H7 (cell line): ENCODE measurements at places on chromosomes 2 and 18. TPM values are rescaled to one million over a fixed set of nuclear protein-coding genes. Genes with fewer than 3 reads are reported as not detected.

The ABCB11 gene
- 0.66 TPM in 1 of 2 replicates, not detected in the other for total RNA-seq

The GPR45 gene
- total RNA-seq: 0.15 TPM in 1 of 2 replicates, not detected in the other

The EN1 gene
- total RNA-seq: not detected in 2 replicates

The FAHD2B gene
- total RNA-seq: 25.5 and 33.0 TPM in 2 replicates

The CCDC85A gene
- 0.04 and 0.14 TPM in 2 replicates for total RNA-seq

The HOXD12 gene
- not detected in 2 replicates for total RNA-seq

The BMP10 gene
- total RNA-seq: not detected in 2 replicates

The ZNF396 gene
- total RNA-seq: 1.4 and 2.0 TPM in 2 replicates

The GNLY gene
- not detected in 2 replicates for total RNA-seq

The TUBB8B gene
- 0.11 and 0.17 TPM in 2 replicates for total RNA-seq

The CCDC195 gene
- total RNA-seq: not detected in 2 replicates

The DSG3 gene
- not detected in 2 replicates for total RNA-seq

The KIF5C gene
- 24.0 and 38.2 TPM in 2 replicates for total RNA-seq

The MFSD2B gene
- total RNA-seq: 0.11 and 0.21 TPM in 2 replicates

The OSR1 gene
- total RNA-seq: 0.44 TPM in 1 of 2 replicates, not detected in the other

The SP140 gene
- total RNA-seq: 0.55 TPM in 1 of 2 replicates, not detected in the other

The CCDC102B gene
- 2.3 and 5.3 TPM in 2 replicates for total RNA-seq

The SALL3 gene
- 60.0 and 96.6 TPM in 2 replicates for total RNA-seq

The GKN2 gene
- total RNA-seq: not detected in 2 replicates

The SLC4A3 gene
- 6.9 and 8.2 TPM in 2 replicates for total RNA-seq

The MARCHF4 gene
- 0.38 and 0.55 TPM in 2 replicates for total RNA-seq

The ZNF2 gene
- 4.9 and 7.4 TPM in 2 replicates for total RNA-seq

The TRIM43 gene
- total RNA-seq: not detected in 2 replicates

The PTPRN gene
- 0.73 and 2.0 TPM in 2 replicates for total RNA-seq

The HOXD13 gene
- 0.07 TPM in 1 of 2 replicates, not detected in the other for total RNA-seq

The MAB21L4 gene
- not detected in 2 replicates for total RNA-seq

The IL37 gene
- total RNA-seq: 0.62 and 1.00 TPM in 2 replicates

The AQP4 gene
- 0.69 and 1.00 TPM in 2 replicates for total RNA-seq

The RAB27B gene
- total RNA-seq: 0.11 TPM in 1 of 2 replicates, not detected in the other

The PARD6G gene
- 4.4 and 6.3 TPM in 2 replicates for total RNA-seq

The SERPINB3 gene
- total RNA-seq: not detected in 2 replicates

The GALNT3 gene
- 8.0 and 17.1 TPM in 2 replicates for total RNA-seq

The GAD1 gene
- 19.3 and 25.8 TPM in 2 replicates for total RNA-seq

The IL36RN gene
- total RNA-seq: not detected in 2 replicates

The CHRNG gene
- total RNA-seq: not detected in 2 replicates

The B3GNT7 gene
- 52.9 and 70.4 TPM in 2 replicates for total RNA-seq

The NABP1 gene
- 2.3 and 3.7 TPM in 2 replicates for total RNA-seq

The TMEM163 gene
- 0.14 and 0.26 TPM in 2 replicates for total RNA-seq
